ENCODE measurements at places on chromosomes 16 and 17. TPM values are rescaled to one million over a fixed set of nuclear protein-coding genes. Genes with fewer than 3 reads are reported as not detected.

Gene CDRT4
- 0.93 TPM for total RNA-seq

Gene HS3ST3A1
- 0.05 TPM for total RNA-seq

Gene CNTD1
- not detected for total RNA-seq

Gene CHAD
- total RNA-seq: not detected

Gene CCL2
- total RNA-seq: 84.3 TPM

Gene ABCA8
- total RNA-seq: under 0.01 TPM

Gene KCNJ12
- total RNA-seq: 0.14 TPM

Gene SCGB1C2
- not detected for total RNA-seq

Gene GINS2
- total RNA-seq: 8.6 TPM

Gene PLD6
- 1.4 TPM for total RNA-seq

Gene ABCC11
- not detected for total RNA-seq

Gene ATP2C2
- total RNA-seq: not detected

Gene ITGAD
- total RNA-seq: not detected

Gene PPP1R27
- total RNA-seq: not detected

Gene GAST
- not detected for total RNA-seq

Gene KAT2A
- total RNA-seq: 10.2 TPM

Gene CCL14
- 24.2 TPM for total RNA-seq

Gene CD68
- total RNA-seq: 0.17 TPM

Gene TRAF4
- 32.1 TPM for total RNA-seq

Gene GNG13
- total RNA-seq: not detected

Gene ZKSCAN2
- total RNA-seq: 4.8 TPM

Gene KRTAP3-2
- not detected for total RNA-seq

Gene SULT1A3
- 7.1 TPM for total RNA-seq

Gene BEAN1
- total RNA-seq: 0.34 TPM

Gene CTRL
- total RNA-seq: 0.88 TPM

Data from dermis blood vessel endothelial cell (primary cell).